ENCODE measurements at places on chromosomes 1 and 21.

DNA sequence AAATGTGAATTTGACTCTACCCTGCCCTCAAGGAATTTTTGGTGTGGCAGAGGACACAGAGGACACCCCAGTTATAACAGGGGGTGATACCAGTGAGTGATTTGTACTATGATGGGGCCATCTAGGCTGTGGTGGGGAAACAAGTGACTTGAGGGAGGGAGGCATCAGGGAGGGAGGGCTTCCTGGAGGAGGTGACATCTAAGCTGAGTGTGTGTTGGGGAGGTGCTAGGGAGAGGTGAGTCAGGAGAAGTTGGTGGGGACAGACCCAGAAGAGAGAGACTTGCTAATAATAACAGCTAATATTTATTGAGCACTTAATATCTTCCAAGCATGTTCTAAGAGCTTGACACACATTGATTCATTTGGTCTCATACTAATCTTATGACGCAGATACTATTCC is 19.9 kb upstream of the TTC4 start:
- no peak for DNase-seq

DNA sequence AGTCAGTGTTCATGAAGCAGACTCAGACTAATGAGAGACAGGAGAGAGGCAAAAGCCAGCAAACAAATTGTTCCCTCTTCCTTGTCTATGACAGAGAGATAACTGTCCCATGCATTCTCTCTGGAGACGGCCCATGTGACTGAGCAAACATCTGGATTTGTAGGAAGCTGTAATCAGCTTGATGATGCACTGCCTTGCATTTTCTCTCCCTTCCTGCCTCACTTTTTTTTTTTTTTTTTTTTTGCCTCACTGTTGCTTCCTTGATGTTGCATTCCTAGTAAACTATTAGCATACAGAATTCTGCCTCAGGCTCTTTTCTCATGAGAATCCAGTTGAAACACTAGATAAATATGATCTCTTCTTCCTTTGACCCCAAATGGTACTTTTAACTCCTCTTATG is 134.5 kb downstream of the HHIPL2 start:
- no peak for DNase-seq

GRCh38 chr1:172699695-172700227 is 40.9 kb downstream of the FASLG start:
- no peak for DNase-seq

DNA sequence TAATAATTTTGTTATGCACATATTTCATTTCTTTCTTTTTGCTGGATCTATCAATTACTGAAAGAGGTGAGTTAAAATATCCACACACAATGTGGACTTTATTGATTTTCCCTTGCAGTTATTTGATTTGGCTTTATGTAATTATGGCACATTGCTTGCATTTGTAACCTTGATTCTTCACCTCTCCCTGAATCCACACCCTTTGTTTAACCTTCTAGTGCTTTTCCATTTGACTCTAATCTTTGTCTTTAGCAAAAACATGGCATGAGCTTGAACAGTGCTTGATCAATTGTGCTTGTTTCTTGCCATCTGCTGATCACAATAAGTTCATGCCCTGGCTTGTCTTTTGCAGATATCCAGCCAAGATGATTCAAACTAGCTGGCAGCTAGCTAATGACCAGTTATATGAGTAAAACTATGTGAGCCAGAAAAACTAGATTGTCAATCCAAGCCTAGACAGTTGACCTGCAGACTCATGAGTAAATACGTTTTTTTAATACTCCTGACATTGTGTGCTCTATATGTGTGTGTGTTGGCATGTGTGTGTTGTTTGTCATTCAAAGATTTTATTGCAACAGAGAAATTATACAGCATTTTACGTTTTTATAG is 899.2 kb downstream of the NCAM2 start:
- DNase-seq = no peak

DNA sequence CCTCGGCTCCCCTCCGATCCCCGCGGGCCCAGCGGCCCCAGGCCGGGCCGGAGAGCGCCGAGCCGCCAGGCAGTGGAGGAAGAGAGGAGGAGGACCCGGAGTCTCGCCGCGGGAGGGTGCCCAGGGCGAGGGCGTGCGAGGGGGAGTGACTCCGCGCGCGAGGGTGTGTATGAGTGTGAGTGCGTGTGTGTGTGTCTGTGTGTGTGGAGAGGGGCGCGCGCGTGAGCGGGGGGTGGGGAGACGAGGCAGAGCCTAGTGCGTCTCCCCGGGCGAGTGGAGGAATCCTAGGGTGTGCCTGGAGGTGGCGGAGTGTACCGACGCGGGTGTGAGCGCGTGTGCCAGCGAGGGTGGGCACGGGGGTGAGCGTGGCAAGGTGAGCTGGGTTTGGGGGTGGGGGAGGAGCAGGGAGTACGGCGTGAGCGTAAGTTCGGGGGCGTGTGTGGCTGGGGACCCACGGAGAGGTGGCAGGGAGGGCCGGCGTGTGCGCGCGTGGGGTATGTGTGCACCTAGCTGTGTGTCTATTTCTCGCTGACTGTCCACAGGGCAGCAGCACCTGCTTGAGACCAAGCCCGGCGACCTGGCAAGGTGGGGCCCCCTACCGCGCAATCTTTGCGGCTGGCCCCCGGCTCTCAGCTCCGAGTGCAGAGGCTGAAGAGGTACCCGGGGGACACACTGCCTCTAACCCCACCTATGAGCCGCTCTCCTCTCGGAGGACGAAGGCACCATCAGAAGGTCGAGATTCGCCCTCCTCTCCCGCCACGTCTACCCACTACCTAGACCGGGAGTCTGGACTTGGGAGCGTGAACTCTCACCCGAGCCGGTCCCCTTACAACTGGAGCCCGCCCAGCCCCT is 784 bp upstream of the KCND3 start:
- DNase-seq = peak; percentile 41

- no peak for DNase-seq
Measured at GRCh38 chr1:5953386-5953785, 38.8 kb downstream of the NPHP4 start.

DNA sequence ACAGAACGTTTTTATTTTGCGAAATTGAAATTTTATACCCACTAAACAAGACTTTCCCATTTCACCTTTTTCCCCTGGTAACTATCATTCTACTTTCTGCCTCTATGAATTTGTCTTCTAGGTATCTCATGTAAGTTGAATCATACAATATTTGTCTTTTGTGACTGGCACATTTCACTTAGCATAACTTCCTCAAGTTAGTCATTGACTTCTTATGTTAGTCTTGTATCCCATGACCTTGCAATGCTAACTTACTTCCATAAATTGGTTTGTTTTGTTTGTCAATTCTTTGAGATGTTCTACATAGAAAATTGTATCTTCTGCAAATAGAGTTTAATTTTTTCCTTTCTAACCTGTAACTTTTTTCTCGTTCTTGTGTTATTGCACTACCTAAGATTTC is 26.9 kb downstream of the SH3BP5L start:
- DNase-seq = no peak

DNA sequence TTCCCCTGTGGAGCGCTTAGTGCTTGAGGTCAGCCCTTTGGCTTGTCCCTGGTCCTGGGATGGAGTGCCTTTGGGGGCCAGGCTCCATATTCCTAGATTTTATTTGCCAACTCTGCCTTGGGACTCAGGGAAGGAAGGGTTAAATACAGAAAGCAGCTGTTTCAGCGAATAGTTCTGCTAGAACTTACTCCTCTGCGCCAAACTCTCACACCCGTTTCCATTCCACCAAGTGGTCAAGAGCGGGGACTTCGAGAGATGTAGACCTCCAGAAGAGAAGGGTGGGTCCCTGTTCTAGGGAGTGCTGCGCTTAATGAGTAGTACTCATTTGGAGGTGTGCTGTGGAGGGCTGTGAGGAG is 704 bp upstream of the TOMM40L start:
- DNase-seq = no peak

- DNase-seq = no peak
Measured at GRCh38 chr1:167683641-167684502, 37.9 kb upstream of the MPZL1 start.

DNA sequence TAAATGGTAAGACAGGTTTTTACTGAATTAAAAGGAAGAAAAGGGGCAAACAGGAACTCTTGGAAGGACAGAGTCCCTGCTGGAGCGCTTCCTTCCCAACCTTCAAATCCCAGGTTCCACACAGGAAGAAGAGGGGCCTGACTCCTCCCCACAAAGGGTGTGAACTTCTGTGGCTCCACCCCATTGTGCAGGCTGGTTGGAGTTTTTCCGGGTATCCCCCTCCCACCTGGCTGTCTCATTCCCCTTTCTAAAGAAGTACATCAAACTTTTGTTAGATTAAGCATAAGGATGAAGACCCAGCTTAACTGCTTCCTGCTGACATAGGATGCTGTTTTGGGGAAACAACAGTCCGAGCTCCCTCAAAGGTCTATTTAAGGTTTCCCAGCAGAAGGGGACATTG is 187.7 kb downstream of the FCRL5 start:
- no peak for DNase-seq

DNA sequence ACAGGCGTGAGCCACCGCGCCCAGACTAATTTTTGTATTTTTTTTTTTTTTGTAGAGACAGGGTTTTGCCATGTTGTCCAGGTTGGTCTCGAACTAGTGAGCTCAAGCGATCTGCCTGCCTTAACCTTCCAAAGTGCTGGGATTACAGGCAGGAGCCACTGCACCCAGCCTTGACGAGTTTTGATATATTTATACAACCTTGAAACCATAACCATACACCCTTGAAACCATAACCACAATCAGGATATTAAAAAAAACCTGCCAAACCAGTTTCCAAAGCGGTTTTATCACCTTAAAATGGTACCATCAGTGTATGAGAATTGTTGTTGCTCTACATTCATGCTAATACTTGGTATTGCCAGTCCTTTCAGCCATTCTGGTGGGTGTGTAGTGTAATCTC is 3.7 kb upstream of the PHACTR4 start:
- no peak for DNase-seq

DNA sequence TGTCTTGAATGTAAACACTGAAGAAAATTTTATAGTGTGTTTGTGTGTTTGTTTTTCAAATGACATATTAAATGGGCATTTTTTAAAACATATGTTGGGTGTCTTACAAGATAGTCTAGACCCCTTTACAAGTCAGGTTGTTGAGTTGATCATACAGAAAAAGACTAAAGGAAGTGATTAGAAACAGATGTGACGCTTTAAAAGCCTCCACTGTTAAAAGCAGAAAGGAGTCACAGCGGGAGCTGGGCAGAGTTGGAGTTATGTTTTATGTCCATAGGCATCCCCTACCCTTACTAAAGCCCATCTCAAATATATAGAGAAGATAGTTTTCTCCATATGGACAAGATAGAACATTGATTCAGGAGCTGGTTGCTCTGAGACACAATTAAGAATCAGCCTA is 393.9 kb downstream of the PLPP3 start:
- no peak for DNase-seq

GRCh38 chr1:213273546-213273945 is 222.5 kb downstream of the RPS6KC1 start:
- no peak for DNase-seq

DNA sequence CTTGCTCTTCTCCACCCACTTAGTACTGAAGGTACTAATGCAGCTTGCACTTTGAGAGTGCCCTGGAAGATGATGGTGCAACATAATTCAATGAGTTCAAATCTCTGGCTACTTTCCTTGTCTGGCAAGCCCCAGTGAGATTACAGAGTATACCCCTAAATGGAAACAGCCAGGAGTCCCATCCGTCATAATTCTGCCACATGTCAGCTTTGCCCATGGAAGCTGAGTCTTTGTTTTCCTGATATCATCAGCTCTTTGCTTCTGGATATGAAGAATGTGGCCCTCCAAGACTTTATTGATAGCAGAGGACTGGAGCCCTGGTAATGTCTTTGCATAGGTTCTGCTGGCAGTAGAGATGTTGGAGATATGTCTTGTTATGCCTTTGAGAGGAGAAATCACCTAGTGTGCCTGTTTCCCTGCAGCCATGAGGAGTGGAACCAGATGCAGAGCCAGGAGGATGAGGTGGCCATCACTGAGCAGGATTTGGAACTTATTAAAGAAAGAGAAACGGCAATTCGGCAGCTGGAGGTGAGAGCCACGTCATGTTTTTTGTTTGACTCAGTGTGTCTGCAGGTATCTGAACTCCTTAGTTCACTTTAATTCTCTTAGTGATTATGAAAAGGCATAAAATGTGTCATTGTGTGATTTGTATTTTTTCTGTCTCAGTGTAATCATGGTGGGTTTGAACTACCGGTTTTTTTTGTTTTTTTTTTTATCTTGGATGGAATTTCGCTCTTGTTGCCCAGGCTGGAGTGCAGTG is 18.7 kb upstream of the PPP1R8 start:
- DNase-seq = no peak

DNA sequence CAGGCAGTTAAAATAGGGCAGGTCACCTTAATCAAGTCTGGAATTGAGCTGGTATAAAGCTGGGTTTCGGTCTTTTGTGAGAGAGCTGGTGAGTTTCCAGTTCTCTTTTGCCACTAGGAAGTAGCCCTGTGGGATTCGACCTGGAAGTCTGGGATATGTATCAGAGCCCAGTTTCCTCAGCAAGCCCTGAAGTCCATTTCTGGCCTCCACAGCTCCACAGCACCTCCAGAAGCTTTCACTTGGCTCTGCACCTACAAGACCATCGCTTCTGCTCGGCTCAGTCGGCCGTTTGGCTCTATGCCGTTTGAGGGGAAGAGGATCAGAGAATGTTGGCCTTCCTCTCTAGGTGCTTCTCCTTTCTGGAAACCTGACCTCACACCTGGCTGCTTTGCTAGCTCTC is 148.0 kb downstream of the GALNT2 start:
- DNase-seq = no peak

GRCh38 chr1:108049178-108049819 is 84.3 kb upstream of the VAV3 start:
- DNase-seq = no peak

GRCh38 chr1:44645476-44646244 is 28.6 kb downstream of the TMEM53 start:
- no peak for DNase-seq

GRCh38 chr1:207027206-207027777 is 5.3 kb downstream of the C1orf116 start:
- no peak for DNase-seq

DNA sequence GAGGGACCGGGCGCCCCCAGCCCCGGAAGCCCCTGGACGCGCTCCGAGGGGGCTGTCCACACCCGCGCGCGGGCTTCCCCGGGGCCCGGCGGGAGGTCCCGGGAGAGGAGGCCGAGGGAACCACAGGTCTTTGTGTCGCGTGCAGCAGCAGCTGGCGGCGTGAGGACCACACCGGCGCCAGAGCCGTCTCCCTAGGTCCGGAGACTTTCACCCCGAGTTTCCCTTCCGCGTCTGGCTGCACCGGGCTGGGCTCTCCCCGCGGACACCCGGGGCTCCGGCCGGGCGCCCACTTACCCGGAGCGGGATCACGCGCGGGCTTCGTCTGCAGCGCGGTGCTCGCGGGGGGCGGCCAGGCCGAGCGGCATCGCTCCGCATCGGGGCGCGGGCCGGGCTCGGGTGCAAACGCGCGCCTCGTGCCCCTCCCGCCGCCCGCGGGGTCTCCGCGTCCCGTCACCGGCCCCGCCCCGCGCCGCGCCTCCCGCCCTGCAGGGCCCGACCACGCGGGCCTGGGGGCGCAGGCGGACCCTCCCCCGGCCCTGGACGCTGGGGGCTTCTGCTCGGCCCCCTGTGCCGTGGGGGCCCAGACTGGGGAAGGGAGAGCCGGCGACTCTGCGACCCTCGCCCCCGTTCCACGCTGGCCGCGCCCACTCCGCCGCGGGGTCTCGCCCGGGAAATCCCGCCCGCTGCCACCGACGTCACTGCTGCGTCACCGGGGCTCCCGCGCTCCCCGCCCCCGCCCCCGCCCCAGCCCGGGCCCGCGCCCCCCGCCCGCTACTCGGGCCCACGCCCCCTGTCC is at the start of gene GNG4:
TSS of gene GNG4 (minus strand) at position 417 of the 796 bp plus-strand sequence. CDS start 65,946 bp downstream, outside the sequence.
- DNase-seq = peak; percentile 58

All from NCI-H1694 treated with DMSO at 0.1 percent for 48 hours (cell line).